ENCODE measurements at places on chromosomes 12 and 14. TPM values are rescaled to one million over a fixed set of nuclear protein-coding genes. Genes with fewer than 3 reads are reported as not detected.

Gene GALNT4
- 3.1 TPM for total RNA-seq

Gene GLI1
- 25.8 TPM for total RNA-seq

Gene GUCY2C
- total RNA-seq, result 1.3 TPM

Gene RARG
- total RNA-seq, result 43.7 TPM

Gene PRKD1
- total RNA-seq, result 2.7 TPM

Gene ARID2
- 61.9 TPM for total RNA-seq

Gene SYCP3
- 0.31 TPM for total RNA-seq

Gene PLBD1
- 15.2 TPM for total RNA-seq

Gene COCH
- 25.8 TPM for total RNA-seq

All from H9 (cell line).